ENCODE measurements at places on chromosomes 11 and 22.

- no peak for DNase-seq
These were observed 13.6 kb upstream of the CHST1 start for GRCh38 chr11:45678976-45679375.

DNA sequence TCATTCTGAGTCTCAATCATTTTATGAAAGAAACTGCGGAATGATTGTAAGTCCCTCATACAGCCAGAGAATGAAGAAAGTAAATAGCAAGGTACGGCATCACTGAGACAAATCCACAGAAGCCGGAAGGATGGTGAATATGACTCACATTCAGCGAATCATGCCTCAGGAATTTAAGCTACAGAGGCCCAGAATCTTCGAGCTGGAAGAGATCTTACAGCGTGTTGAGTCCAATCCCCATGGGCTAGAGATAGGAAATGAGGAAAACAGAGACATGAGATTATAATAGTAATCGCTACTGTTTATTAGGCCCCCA is 173.2 kb downstream of the KIF18A start:
- DNase-seq: no peak

- DNase-seq: no peak
These were observed 27.0 kb upstream of the AMOTL1 start for GRCh38 chr11:94741022-94741679.

GRCh38 chr11:125463590-125464269 is 32.3 kb downstream of the FEZ1 start:
- DNase-seq: no peak

GRCh38 chr22:38864361-38865191 is 7.4 kb downstream of the CBX6 start:
- no peak for DNase-seq

- DNase-seq: peak; percentile 13
These were observed 1.1 kb downstream of the EIF4G2 start for GRCh38 chr11:10807493-10808234.

DNA sequence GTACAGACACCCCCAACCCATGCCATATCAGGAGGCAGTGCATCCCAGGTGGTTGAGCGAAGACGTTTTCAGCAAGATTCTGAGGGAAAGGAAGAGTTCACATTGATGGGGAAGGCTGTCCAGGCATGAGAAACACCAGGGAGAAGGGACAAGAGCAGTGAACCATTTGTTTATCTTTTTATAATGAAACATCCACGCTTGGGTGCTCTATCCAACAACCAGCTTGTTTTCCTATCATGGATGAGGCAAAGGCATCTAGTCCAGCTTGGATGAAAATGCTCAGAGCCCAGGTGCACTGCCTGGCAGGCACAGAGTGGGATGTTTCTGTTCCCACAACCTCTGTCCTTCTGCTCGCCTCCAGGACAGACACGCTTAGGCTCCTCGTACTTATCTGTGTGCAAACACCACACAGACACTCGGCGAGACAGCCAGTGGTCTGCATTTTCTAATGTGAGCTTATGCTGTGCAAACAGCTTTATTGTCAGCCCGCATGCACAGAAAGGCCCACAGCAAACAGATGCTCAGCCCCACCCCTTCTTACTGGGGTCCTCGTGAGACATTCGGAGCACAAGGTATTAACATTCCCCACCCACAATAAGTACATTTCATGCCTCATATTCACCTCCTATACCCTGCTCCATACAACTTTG is 45.4 kb upstream of the NTM start:
- no peak for DNase-seq

GRCh38 chr11:112596324-112596723 is 335.7 kb upstream of the PLET1 start:
- DNase-seq: no peak

DNA sequence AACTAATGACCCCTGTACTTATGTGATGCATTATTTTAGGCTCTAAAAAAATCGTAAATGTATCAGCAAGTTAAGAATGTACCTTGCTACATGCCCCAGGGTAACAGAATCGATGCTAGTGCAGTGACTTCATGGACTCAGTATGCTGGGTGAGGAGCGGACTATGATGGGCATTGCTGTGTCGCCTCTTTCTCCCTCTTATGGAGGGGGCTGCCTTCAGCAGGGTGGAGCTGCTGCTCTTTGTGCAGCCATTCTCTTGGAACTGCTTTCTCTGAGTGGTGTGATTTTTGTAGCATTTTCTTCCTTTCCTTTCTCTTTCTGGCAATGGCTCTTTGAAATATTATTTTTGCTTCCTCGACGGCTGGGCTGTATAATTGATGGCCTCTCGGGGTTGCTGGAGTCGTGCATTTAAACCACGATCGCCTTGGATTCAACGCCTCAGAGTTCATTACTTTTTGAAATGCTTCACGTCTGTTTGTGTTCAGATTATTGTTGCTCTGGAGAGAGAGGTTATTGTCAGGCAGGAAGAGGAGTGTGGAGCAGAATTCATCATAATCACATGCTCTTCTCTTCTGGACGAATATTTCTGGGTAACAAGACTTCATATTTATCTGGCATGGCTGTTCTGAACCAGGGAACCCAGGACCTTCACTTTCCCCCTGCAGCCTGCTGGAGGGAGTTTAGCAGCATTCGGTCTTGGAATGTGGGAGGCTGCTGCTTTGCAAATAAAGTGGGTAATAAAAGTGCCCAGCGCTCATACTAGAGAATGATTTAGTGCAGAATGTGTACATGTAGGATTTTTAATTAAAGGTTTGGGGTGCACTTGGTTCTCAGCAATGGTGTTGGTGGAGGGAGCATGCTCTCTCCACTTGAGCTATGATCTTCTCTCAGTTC is 804.2 kb downstream of the NTM start:
- DNase-seq: no peak

GRCh38 chr11:44799012-44799411 is 72.2 kb downstream of the TSPAN18 start:
- no peak for DNase-seq

DNA sequence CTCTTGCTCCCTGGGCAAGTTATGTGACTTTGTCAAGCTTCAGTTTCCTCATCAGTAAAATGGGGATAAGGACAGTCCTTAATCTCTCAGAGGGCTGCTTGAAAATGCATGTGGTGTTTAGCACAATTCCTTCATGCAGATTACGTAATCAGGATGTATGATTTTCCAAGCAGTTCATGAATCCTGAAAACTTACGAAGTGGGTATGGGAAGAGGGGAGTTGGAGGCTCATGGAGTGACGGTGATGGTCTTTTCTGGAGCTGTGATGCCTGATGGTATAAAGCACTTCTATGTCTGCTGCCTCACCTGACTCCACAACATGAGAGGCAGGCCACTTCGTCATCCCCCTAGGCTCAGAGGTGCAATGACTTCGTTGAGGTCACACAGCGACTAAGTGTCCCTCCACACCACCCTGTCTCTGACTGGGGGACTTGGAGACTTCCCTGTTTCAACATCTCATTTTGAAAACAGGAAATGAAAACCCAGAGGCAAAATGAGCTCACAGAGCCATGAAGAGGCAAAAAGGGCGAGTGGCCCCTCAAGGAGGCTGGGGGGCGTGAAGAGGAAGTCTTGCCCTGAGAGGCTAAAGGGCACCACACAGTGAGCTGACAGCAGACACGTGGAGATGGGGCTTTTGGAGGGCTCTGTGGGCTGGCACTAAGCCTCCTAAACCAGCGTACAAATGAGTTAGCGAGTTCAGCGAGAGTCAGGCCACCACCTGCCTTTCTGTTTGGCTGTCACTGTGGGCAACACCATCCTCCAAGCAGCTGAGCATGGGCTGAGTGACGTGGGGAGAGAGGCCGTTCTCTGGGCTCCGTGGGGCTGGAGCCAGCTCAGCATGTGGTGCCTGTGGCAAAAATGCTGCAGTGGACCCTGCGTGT is 10.1 kb downstream of the MCM5 start:
- no peak for DNase-seq

GRCh38 chr11:121564948-121565684 is 112.3 kb upstream of the SORL1-AS1 start:
- no peak for DNase-seq

- DNase-seq: no peak
These were observed 946.0 kb downstream of the FAM181B start for GRCh38 chr11:81787584-81788049.

DNA sequence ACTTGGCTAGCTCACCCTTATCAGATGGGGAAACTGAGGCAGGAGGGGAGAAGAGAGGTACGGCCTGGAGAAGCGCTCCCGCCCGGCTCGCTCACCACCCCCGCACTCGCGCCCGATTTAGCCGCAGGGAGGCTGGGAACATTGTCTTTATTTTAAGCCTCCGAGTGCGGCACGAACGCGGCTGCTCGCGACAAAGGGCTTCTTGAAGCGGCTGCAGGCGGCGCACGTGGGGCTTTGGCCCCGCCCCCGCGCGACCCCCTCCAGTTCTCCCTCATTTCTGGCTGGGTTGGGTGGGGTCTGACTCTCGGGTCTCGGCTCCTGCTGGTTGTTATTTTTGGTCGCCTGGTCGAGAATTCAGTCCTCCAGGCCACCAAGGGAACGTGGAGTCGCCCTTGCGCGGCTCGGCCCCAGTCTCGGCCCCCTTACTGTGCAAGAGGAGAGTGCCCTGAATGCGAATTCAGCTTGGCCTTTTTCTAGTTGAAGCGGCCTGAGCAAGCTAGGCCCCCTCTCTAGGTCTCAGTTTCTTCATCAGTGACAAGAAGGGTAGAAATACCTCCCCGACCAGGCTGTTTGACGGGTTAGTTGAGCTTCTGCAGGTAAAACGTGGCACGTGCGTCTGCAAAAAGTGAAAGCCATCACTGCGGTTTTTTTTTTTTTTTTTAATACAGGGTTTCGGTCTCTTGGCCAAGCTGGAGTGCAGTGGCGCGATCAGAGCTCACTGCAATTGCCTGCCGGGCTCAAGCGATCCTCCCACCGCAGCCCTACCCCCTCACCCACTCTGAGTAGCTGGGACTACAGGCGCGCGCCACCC is 2.6 kb upstream of the CHRM1 start:
- DNase-seq: no peak

DNA sequence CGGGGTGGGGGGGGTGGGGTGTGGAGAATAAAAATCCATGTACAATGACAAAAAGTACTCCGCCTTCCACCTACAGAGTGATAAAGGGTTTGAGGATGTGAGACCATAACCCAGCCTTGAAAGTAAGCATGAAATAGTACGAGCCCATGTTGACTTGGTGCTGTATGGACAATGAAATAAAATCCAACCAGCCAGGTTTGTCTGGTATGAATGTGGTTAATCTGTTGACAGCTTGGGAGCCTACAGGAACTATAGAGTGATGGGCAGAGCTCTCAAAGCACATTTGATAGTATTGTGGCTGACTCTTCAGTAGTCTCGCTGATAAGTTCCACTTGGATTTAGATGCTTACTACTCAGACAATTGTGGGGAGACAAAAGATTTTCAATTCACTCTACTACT is 48.8 kb upstream of the CD44 start:
- no peak for DNase-seq

DNA sequence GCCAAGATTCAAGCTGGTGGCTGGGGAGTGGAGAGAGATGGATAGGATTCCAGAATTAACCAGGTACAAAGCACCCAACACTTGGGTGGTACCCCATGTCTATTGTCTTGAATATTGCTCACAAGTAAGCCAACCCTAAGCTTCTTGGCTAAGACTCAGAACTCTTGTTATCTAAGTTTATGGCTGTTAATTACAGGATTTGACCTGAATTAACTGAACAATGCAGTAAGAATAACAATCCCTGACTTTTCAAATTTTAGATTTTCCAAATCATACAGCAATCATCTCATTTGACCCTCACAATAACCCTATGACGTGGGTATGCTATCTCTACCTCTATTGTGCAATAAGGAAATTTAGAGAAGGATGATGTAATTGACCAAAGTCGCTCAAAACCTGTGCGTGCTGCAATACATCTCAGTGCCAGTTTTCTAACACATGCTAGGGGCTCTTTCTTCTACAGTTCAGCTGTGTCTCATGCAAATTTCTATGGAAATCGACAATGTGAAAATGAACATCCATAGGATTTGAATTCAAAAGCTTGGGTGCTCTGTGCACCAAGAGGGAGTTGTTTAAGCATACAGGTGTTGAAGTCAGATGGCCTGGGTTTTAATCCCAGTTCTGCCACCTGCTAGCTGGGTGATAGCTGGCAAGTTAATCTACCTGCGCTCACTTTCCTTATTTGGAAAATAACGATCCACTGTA is 40.1 kb upstream of the APLNR start:
- no peak for DNase-seq

- no peak for DNase-seq
These were observed 7.6 kb downstream of the OR56A1 start for GRCh38 chr11:6022956-6023355.

DNA sequence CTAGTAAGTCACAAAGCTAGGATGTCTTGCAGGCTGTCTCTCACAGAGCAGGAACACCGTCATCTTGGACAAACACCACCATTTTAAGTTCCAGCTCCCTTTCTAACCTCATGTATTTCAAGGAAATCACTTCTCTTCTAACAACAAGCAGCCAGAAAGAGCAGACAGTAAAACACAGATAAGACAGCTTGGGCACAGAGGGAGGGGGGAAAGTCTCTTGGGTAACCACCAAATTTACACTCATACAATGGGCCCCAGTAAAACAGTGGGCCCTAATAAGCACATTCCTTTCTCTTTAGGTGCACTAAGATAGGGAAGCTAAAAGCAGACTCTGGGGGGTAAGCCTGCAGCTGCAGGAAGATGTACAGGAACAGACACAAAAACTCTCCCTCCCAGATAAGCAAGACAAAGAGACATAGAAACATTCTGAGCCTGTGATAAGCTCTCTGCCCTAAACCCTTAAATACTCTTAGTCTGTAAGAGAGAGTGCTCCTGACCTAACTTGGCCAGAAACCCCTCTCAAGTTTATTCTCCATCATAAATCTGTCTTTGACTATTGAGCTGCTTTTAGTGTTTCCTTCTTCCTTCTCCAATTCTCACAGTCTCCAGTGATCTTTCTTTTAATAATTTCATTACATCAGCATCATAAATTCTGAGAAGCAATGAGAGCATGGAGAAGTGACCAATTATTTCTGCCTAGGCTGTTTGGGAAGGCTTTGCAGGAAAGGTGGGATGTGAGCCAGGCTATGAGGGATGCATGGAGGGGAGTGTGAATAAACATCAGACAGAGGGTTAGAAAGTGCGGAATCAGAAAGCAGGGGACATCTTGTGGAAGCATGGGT is 7.4 kb downstream of the OR10D3 start:
- no peak for DNase-seq

GRCh38 chr11:128451652-128452470 is 135.5 kb downstream of the ETS1 start:
- DNase-seq: no peak

DNA sequence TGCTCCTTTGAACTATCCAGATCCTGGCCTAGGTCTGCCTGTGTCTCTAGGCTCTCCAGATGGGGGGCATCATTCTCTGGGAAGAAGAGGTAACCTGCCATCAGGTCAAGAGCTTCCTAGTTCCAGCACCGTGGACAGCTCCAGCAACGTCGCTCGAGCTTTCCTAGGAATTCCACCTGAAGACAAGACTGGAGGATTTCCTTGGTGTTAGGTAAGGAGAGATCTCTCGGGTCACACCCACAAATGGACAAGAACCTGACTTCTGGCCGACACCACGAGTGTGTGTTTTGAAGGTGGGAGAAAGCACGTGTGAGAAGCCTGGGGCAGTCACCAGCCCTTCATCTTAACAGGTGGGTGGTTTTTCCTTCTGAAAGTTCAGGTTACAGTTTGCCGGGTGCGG is 1.2 kb downstream of the PRG3 start:
- DNase-seq: no peak

GRCh38 chr11:23079382-23079813 is 219.1 kb upstream of the CCDC179 start:
- DNase-seq: no peak
